NCI-H2029 treated with DMSO at 0.1 percent for 48 hours (cell line): ENCODE measurements at places on chromosomes 4 and X.

GRCh38 chr4:180827232-180828009 lies 1415.8 kb upstream of the TENM3 start:
- peak; percentile 3 for DNase-seq

DNA sequence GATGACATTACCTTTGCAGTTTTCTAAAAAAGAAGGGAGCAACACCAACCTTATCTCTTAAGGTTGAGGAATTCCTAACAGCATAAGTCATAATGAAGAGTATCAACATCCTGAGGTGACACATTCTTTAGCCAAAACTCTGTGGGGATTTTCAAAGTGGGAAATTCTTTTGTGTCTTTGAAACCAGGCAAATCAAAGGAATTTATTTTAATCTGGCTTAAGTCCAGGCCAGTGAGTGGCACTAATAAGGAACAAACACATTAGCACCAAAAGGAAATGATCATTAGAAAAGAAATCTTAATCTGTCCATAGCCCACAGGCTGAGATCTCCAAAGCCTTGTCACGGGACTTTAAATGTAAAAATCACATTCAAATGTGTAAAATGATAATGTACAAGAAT lies 110.1 kb downstream of the LARP7 start:
- DNase-seq = no peak

- no peak for DNase-seq
Measured at GRCh38 chrX:150975655-150976390, 7.3 kb upstream of the HMGB3 start.

DNA sequence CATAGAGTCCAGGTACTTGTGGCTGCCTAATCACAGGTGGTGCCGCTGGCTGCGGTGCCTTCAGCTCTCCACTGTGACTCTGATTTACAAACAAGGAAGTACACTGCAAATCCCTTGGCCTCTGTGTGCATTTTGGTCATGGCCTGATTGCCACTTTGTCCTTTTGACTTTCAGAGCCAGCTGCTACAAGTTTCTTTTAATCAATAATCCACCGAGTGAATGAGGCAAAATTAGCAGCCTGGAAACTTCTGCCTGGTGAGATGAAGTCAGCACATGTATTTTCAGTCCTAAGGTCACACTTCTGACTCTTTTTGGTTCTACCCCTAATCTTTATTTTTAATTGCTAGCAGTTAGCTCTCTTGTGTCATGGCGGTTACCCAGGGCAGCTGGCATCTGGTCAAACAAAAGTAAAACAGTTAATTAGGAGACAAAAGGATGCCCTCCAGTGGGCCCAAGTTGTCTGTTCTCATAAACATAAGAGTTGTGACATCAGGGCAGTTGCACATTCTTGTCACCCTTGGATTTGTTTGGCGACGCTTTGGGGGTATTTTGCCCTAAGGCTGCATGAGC lies 62.3 kb upstream of the LNX1 start:
- peak; percentile 46 for DNase-seq

DNA sequence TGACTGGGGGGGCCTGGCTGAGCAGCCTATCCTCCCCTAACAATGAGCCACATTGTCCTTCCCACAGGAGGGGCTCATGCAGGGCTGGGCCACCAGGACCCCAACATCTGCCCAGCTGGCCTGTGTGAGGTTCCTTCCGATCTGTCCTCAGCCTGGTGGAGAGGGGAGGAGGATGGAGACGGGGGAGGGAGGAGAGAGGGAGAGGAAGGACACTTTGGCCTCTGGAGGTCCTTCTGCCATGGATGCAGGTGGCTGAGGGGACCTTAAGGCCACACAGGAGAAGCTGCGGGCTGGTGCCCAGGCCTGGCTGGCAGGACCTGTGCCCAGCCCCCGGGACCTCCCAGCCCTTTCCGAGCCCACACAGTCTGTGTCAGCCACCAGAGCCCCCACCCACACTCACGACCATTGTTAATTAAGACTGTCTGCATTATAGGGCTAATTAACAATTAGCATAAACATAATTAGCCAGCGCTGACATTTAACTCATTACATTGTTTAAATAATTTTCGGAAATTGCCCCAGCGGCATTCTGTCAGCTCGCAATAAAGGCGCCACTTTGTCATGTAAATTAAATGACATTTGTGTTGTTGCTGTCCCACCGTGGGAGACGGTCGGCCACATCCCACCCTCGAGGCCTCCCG lies 53.0 kb upstream of the NKX1-1 start:
- no peak for DNase-seq

- no peak for DNase-seq
Measured at GRCh38 chr4:2059726-2060602, 837 bp downstream of the NAT8L start.

DNA sequence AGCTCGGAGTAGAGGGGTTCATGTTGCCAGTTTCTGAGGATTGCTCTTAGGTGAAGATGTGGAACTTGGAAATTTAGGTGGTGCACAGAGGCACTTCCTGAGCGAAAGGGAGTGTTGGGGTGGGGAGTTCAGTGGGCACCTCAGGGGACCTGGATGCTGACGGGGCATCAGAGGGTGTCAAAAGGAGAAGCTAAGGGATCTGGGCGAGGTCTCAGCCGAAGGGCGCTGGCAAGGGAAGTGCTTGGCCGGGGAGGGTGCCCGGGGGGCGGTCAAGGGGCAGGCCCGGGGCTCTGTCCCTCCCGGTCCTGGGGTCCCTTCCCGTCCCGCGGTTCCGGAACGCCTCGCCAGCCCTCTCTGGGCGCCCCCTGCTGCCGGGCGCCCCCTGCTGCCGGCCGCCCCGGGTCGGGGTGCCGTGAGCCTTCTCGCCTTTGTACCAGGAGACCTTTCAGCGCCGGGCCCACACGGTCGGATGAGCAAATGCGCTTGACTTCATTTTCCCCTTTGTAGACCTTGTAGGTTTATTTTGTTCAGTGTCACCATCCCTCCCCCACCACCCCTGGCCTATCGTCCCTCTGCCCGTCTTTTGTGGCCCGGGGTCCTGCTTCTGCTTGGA lies 3.0 kb upstream of the PHOX2B start:
- no peak for DNase-seq
